HAP-1 (cell line): ENCODE measurements at places on chromosomes 4 and X.
A peak's percentile ranks its signal among the peaks of the same experiment; 100 is the strongest.

- peak; percentile 63 for DNase-seq
Measured at GRCh38 chr4:1039493-1040343, 28.3 kb downstream of the FGFRL1 start.

- no peak for DNase-seq
Measured at GRCh38 chr4:1592068-1592708, 91.9 kb downstream of the FAM53A start.

DNA sequence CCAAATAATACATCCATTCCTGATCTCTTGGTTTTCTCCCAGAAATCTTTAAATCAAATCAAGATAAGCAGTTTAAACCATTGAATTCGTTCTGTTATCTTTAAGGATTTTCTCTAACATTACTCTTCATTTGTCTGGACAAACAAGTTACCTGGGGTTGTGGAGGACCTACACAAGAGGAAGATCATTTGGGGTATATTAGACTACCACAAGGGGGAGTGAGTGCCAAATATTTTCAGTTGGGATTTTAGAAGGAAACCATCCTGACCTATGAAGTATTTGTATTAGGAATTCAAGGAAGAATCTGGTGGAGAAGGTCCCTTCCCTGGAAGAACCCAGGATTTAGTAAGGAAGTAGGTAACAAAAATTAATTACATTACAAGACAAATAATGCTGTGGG is 12.0 kb upstream of the DCHS2 start:
- DNase-seq: no peak

GRCh38 chr4:183181081-183181480 is 82.0 kb downstream of the WWC2 start:
- DNase-seq: no peak

- no peak for DNase-seq
Measured at GRCh38 chrX:70336767-70337166, 46.9 kb downstream of the KIF4A start.

DNA sequence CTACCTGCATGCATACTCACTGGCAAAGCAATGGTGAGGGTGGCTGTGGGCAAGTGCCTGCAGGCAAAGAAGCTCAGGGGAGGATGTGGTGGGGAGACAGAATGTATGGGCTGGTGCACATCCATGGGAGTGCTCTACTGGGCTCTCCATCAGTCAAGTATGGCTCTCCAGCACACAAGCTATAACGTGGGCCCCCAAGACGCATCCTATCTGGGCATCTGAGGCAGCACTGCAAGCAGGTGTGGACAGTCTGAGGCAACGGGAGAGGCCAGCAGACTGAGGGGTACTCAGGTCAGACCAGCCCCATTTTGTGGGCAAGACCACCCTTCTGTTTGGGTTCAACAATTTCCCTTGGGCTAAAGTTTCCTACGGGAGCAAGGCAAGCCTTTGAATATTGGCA is 1227.8 kb downstream of the FAM133A start:
- no peak for DNase-seq

DNA sequence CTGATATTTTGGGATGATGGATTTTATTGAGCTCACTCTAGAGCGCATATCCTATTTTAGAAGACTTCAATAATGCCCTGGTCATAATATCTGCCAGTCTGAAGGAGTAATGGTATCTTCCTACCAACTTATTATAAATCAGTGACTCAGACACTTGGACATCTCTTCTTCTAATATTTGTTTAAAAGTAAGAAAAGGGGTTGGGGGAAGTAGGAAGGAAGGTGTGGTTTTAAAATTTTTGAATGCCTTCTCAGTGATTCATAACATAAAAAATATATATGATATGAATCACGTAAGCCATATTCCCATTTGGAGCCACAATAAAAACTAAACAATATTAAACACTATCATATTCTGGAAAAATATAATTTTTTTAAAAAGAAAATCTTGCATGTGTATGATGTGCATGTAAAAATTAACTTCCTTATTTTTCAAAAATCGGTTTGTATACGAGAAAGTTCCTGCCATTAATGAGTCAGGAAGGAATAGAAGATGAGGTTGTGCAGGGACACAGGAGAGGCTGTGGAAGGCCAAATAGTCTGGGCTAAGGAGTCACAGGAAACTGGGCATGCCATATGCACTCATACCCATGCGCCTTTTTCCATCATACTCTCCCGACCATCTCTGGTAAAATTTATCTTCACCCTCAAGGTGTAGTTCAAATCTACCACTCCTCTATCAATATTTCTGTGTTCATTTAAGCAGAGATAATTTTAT is 286.5 kb downstream of the EPHA5 start:
- DNase-seq: no peak

- DNase-seq: no peak
Measured at GRCh38 chrX:153621949-153622598, 23.1 kb upstream of the CCNQ start.
